ENCODE measurements at places on chromosomes 13 and 19.

DNA sequence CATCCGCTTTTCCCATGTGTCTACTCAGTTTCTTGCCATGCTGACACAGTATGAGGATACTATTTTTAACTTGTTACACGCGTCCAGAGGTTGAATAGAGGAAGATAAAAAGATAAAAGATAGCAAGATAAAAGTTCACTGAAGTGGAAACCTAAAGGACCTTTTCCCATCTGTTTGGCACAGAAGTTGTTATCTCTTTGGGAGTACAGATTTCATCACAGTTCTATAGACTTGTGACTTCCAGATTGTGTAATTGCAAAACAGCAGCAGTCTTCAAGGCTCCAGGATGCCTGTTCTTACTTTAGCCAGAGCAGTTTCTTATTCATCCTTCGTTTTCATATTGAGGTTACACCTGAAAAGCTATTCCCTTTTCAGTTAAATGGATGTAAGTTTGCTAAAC, 369.2 kb downstream of the GPC5 start:
- no peak for DNase-seq

DNA sequence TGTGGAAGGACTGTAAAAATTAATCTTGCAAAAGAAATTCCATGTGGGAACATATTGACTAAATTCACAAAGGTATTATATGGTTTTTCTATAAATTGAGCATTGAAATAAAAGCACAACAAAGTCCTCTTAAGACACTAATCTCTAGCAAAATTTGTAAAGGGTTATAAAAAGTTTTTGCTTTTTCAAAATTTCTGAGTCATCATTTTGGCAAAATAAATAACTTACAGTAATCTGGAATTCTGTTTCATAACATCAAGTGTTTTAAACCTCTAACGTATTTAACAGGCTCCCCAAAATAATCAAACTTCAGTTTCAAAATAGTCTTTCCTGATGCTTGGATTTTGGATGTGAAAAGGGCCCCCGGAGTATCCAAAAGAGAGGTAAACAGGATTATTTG, 26.0 kb downstream of the MED4 start:
- DNase-seq, result no peak

- DNase-seq, result no peak
Measured at GRCh38 chr13:32585550-32586079, 637 bp upstream of the PDS5B start.

DNA sequence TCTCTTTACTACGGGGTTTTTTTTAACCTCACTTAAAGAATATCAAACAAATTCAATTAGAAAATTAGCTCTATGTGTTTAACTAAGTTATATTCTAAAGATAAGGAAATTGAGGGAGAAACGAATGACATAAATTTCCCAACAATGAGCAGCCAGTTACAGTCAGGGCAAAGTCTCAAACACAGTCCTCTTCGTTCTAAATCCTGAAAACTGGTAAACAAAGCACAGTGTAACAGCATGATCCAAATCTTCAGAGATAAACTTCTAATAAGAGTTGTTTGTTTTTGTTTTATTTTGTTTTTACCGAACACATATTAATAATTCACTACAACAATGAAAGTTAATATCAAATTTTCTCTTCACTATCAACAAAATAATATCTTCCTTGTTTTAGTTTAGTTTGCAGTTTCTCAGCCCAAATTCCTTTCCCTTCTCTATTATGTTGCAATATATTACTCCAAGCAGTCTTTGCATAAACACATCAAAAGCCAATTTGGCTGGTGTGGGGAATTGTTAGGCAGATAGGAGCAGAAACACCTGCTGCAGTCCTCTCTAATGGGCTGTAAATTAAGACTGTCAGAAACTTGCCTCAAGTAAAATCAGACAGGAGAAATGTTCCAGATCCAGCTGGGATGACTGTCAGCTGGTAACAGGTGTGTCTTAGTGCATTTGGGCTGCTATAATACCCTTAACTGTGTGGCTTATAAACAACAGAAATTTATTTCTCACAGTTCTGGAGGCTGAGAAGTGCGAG, 106.5 kb upstream of the SGCG start:
- no peak for DNase-seq

DNA sequence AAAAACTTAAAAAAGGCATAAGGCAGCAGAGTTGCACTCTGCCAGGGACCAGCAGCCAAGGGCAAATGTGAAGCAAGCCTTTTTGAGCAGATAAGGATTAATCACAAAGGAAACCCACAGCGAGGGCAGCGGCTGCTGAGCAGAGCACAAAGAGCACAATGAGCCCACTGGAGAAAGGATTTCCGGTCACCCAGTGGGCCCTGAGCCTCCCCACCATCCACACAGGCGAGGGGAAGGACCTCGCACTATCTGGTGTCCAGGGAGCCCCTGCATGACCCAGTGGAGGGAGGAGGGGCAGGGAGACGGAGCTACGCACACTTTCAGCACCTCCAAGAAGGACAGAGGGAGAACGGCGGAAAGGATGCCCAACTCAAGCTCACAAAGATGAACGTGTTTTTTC, 40.0 kb downstream of the COL4A1 start:
- DNase-seq, result no peak

Data from B cell (primary cell).